ENCODE measurements at places on chromosomes 2 and 18.

- peak; percentile 5 for DNase-seq
These were observed 584 bp downstream of the PPP4R1 start for GRCh38 chr18:9613550-9614400.

- DNase-seq, result no peak
These were observed 79.2 kb downstream of the THSD7B start for GRCh38 chr2:136844546-136844945.

DNA sequence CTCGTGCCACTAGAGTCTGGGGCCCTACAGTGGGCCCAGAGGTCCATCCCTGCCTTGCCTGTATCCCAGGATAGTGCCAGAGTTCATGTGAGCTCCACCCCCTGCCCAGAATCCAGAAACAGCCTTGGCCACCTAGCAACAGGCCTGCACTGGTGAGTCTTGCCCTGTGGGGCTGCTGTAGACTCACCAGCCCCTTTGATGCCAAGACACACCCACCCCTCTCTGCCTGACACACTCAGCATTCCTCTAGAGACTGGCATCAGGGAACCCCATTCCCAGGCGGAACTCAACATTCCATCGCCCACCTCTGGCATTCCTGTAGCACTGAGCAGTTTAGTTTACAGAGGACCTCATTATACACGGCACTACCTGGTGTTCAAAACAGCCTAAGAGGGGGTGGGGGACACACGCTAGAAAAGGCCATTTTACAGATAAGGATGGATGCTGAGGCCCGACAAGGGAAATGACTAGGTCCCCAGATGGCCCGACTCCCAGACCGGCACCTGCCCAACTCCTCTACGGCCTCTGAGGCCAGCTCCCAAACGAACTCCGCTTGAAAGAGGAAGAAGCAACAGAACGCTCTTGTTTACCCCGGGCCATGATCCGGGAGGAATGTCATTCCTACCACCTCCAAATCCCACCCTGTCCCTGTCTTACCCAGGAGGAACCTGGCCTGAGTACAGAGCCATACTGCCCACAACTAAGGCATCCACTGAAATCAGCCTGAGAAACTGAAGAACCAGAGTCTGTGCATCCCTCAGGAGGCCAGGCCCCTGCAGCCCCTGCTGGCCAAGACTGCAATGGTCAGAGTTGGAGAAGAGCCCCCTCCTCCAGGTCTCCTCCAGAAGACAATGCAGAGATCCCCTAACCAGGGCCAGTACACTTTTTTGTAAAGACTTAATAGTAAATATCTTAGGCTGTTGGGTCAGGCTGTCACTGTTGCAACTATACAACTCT is 180.2 kb downstream of the TNS1 start:
- no peak for DNase-seq

GRCh38 chr2:83168377-83168776 is 1290.7 kb downstream of the SUCLG1 start:
- no peak for DNase-seq

- no peak for DNase-seq
These were observed 1135.1 kb upstream of the CRIM1 start for GRCh38 chr2:35220461-35220860.

- no peak for DNase-seq
These were observed 84.8 kb downstream of the OSBPL6 start for GRCh38 chr2:178279142-178279541.

GRCh38 chr2:58494071-58494501 is 253.0 kb upstream of the FANCL start:
- no peak for DNase-seq

- DNase-seq, result no peak
These were observed 151.0 kb upstream of the DAPL1 start for GRCh38 chr2:158644139-158644538.

DNA sequence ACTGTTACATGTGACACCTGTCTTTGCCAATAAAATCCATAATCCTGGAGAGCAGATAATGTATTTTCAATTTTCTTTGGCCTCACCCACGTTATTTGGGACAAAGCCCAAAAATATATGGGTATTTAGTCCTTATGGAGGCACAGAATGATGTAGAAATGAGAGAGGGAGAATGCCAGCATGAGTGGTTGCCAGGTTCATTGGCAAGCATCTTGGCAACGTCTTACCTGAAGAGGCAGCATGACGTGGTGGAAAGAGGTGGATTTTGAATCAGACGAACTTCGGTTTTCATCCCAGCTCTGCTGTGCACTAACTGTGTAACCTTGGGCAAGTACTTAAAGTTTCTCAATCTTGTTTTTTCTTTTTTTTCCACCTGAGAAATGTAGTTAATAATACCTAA is 969.6 kb upstream of the PIK3C3 start:
- DNase-seq, result no peak

GRCh38 chr18:435940-436339 is 64.6 kb downstream of the COLEC12 start:
- DNase-seq, result no peak

Data from activated CD8-positive, alpha-beta memory T cell treated with anti-CD3 and anti-CD28 coated beads for 4 hours (primary cell).